ENCODE measurements at places on chromosomes 12 and 14.

DNA sequence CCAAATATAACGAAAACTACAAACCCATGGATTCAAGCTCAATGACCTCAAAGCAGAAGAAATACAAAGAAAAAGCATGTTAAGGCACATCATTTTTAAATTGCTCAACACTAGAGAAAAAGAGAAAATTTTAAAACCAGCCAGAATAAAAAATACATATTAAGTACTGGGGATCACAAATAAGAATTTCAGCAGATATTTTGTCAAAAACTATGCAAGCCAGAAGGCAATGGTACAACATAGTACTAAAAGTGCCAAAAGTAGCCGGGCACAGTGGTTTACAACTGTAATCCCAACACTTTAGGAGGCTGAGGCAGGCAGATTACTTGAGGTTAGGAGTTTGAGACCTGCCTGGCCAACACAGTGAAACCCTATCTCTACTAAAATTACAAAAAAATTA, 10.2 kb downstream of the SGPP1 start:
- no peak for DNase-seq

GRCh38 chr12:51240971-51241370, 2.3 kb downstream of the DAZAP2 start:
- peak; percentile 8 for DNase-seq

GRCh38 chr14:66401449-66402095, 84.6 kb upstream of the CCDC196 start:
- DNase-seq = peak; percentile 1

DNA sequence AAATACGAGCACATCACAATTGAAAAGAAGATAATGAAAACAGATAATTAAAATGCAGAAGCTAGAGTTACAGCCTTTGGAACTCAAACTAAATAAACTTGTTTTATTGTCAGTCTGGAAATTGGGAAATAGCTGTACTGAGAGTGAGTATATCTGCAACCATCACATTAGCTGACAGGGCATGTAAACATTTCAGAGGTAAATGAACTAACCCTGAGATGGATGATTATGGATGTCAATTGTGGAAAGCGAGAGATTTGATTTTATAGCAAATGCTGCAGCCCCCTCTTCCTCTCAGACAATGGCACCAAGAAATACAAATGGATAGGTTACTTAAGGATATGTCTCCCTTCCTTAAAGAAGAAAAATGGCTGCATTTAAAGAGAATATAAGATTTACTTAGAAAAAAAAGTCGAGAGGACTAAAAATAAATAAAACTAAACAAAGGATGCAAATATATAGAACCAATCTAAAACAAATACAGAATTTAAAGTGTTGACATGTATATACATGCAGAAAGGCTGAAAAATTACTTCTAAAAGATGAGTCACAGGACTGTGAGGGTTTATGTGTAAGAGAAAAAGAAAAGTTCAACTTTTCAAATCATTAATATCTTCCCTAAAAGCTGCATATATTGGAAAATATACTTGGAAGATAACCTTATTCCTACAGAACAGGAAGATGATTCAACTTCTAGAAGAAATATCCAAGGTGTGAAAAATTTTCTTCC, 120.3 kb upstream of the FLRT2 start:
- no peak for DNase-seq

- no peak for DNase-seq
Measured at GRCh38 chr12:86787419-86787818, 531.2 kb upstream of the MGAT4C start.

DNA sequence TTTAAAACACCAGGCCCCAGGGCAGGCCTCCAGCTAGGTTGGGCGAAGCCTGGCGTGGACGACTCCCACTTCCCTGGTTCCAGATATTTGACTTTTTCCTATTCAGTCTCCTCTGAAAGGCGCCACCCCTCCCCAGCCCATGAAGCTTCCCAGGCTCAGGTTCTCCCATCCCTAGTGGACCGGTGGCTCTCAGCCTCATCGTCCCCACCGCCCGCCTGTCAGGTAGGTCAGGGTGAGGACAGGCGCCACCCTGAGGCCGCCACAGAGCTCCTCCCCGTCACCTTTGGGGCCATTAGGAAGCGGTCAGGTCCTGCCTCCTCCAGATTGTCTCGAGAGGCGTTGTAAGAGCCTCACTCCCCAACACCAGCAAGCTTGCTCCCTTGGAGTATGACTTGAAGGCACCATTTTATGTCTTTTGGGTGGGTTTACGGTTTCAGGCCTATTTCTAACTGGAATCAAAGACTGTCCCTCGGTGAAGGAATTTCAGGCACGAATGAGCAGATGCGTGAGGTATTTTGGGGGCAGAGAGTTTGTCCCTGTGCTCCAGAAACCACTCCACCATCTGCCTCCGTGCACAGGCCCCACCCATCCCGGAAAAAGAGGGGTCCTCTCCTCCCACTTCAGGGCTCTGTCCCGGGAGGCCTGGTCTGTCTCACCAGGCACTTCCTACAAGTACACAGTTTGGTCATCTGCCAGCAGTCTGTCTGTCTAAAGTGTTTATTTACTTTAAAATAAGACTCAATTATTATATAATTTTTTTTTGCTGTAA, 55.6 kb downstream of the TSPAN9 start:
- peak; percentile 60 for DNase-seq

GRCh38 chr12:56572288-56572687, 50.7 kb downstream of the RBMS2 start:
- DNase-seq = no peak

- no peak for DNase-seq
Measured at GRCh38 chr14:34718750-34719304, 4.4 kb upstream of the CFL2 start.

GRCh38 chr12:89845366-89845765, 136.7 kb upstream of the ATP2B1 start:
- no peak for DNase-seq

DNA sequence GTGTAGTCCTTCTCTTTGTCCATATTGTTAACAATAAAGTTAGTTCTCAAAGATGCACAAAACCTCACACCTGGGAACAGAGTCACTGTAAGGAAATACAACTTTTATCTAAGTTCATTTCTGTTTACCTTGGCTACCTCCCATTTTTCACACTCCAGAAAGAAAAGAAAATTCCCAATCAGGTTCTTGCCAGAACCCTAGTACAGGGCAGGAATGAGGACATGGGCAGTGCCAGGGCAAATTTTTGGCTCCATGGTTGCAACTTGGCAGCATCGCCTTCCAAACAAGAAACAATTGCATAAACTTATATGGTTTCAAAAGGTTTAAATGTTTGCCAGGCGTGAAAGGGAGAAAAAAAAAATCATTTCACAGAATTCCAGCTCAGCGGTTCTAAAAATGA, 296.3 kb upstream of the PRKD1 start:
- no peak for DNase-seq

DNA sequence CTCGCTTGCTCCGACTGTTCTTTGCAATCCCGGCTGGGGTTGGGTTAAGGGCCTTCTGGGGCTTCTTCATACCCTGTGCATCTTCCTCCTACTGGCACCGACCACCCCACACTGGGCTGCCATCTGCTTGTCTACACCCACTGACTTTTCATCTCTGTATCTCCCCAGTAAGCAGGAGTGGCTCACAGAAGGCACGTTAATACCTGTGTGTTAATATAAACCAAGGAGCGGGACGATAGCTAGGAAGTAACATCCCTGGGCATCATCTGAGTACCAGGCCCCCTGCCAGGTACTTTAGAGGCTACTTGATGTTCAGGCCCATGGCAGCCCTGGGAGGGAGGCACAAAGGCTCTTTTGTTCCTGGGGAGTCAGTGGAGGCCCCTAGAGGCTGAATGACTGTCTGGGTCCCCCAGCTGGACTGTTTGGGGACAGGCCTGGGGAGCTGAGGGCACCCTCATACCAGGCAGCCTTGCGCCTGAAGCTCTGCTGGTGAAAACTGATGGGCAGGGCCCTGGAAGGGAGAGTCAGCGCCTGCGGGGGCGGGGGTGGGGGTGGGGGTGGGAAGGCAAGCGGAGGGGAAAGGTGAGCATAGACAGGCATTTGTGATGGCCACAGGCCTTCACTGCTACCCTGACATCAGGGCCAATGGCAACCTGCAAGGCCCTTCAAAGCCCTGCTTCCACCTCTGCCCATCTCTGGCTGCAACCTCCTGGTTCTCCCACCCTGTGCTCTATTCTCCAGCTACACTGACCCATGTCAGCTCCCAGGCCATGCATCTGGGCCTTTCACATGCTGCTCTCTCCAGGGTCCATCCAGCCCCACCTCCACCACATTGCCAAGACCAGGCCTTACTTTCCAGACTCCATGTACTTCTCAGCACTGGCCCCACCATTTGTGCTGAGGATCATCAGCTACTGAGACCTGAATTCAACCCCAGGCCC, 34.2 kb upstream of the DEGS2 start:
- no peak for DNase-seq

- DNase-seq = no peak
Measured at GRCh38 chr12:109358154-109358869, 10.6 kb downstream of the MYO1H start.

DNA sequence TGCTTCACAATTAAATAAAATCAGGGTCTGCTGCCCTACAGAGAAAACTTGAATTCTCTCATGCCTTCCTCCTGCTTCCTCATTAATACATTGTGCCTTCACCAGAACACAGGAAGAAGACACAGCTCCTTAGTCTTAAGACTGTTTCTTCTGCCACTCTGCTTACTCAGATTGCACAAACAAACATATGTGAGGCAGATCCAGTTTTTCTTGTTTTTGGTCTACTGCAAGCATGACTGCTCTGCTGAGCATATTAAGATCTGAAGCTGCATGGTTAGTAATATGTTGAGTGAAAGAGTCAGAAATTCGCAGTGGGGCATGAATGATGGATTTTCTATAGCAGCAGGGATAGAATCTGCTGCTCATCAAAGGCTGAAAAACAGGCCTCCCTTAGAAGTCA, 321.1 kb upstream of the STXBP6 start:
- no peak for DNase-seq

- DNase-seq = peak; percentile 19
Measured at GRCh38 chr12:80939231-80939950, 1.7 kb upstream of the LIN7A start.

DNA sequence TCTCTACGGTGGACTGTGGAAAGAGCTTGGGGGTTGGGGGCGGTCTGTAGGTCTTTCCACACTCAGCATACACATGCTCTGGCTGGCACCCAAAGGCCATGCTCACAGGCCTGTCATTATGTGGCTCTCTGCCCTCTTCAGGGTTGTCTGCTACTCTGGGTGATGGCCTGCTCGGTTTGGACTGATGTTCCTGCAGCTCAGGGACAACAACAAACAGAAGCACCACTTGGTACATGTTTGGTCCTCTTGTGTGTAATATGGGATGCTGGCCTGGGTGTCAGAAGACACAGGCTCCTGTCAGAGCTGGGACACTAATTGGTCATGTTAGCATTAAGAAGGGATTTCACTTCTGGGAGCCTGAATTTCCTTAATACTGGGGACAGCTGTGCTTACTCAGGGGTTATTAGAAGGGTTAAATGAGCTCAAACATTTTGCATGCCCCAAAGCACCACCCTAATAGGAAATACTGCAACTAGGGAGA, 32.7 kb upstream of the SELPLG start:
- DNase-seq = no peak

DNA sequence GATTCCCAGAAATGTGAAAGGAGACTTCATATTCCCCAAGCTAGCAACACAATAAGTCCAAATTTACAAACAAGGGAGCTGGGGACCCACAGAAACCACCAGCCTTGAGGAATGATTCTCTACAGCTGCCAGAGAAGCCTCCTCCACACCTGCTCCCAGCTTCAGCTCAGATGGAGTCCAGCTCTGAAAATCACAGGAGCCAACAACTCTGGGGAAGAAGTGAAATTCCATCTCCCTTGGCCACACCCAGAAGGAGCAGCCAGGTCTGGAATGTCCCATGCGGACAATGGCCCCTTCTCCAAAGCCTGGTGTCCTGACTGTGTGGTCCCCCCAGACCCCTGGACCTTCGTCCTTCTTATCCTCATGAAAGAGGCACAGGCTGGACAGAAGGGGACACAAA, 45.4 kb downstream of the SYNE3 start:
- no peak for DNase-seq

DNA sequence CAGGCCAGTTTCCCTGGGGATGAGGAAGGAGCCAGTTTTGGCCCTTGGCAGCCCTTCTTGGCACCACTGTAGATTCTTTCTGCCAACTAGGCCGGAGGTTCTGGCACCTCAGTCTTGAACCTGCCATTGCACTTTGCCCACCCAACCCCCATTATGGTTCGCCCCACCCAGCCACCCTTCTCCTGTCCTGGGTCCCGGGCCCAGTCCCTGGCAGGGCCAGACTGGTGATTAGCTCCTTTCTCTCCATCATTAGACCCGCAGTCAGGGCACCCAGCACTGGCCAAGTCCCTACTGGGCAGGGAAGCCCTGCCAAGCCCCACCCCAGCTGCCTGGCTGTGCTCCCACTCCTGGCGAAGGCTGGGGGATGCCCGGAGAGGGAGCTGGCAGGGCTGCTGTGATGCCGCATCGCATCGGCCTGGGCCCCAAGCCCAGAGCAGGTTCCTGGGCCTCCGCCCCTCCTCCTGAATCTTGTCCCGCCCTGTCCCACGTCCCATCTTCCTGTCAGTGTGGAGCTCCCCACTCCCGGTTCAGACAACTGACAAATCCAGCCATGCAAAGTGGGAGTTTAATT, 9.8 kb downstream of the FAM222A start:
- DNase-seq = no peak

DNA sequence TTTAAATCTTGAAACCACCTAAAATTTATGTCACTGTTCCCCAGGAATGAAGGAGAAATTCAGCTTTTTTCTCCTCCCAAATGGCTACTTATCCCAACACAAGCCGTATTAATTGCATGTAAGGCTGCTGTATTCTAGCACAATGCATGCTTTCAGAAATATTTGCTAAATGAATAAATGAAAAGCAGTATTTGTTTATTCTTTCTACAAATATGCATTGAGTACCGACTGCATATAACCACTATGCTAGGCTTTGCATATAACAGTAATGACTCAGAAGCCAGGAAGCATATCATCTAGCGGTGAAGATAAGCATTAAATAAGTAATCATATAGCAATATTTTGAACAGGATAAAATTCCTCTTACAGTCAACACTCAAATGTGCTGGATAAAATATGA, 5.7 kb upstream of the LRR1 start:
- DNase-seq = peak; percentile 56

DNA sequence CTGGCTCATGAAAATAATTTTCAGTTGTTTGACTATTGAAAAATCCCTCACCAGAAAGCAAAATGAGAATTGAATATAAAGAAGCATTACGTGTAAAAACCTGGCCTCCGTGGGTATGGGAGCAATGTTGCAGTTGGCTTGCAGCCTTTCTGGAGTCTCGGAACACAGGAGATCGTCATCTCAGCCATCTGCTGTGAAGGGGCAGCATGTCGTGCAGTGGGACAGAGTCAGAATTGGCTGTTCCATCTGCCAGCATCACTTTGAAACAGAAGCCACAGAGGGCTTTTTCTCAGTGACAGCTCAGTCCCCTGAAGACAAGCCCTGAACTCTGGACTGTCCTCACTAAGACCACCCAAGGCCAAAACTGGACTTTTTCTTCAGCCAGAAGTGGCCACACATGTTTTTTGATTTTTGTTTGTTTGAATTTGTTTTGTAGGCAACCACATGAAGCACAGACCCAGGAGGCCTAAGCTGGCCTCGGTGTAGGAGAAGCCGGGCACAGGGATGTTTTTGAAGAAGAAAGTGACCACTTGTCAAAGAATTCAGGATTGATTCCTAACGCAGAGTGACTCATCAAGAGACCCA, 170.8 kb upstream of the DYRK2 start:
- DNase-seq = no peak
